ENCODE measurements at places on chromosomes 4 and X. TPM values are rescaled to one million over a fixed set of nuclear protein-coding genes. Genes with fewer than 3 reads are reported as not detected.
A peak's percentile ranks its signal among the peaks of the same experiment; 100 is the strongest.

The USP26 gene
- not detected for total RNA-seq

DNA sequence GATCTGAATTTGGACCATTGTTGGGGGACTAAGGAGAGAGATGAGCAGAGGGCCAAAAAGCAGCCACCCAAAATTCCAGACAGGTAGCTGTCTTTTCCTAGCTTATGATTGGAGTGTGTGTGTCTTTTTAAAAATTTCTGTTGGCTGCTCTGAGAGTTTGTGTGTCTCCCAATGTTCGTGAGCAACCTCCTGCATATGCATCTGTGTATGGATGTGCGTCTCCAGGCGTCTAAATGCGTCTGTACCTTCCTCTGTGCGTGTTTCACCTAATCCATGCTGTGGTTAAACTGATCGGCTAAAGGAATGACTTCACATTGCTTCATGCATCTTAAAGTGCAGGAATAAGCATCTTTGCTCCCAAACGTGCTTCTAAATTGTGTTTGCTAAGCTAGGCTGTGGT, 65.5 kb upstream of the LAS1L start:
- DNase-seq, result no peak

- no peak for DNase-seq
These were observed 38.3 kb downstream of the ARHGEF9 start for GRCh38 chrX:63746715-63747114.

DNA sequence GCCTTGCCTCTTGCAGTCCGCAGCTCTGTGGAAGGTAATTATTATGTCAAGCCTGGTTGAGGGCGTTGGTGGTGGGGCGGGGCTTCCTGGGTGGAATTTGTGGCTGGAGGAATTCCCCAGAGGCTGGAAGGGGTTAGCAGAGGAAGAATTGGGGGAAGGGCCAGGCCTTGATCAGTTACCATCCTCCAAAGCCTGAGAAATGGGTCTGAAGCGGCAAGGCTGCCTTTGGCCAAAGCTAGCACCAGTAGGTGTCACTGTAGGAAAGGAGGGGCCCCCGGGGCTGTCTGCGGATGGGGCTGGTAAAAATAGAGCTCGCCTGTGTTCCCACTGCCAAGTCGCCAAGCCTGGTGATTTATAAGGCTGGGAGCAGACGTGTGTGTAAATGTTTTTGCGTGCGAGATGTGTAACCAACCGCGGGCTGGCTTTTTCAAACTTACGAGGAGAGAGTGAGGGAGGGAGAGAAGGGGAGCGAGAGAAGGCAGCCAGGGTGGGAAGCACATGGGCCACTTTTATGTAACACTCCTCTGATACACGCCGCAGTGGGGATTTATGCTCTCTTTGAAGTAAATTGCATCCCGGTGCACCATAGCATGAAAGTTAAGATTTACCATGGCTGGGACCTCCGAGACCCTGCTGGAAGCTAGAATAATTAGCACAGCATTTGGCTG, 367.0 kb downstream of the BCOR start:
- DNase-seq, result no peak

DNA sequence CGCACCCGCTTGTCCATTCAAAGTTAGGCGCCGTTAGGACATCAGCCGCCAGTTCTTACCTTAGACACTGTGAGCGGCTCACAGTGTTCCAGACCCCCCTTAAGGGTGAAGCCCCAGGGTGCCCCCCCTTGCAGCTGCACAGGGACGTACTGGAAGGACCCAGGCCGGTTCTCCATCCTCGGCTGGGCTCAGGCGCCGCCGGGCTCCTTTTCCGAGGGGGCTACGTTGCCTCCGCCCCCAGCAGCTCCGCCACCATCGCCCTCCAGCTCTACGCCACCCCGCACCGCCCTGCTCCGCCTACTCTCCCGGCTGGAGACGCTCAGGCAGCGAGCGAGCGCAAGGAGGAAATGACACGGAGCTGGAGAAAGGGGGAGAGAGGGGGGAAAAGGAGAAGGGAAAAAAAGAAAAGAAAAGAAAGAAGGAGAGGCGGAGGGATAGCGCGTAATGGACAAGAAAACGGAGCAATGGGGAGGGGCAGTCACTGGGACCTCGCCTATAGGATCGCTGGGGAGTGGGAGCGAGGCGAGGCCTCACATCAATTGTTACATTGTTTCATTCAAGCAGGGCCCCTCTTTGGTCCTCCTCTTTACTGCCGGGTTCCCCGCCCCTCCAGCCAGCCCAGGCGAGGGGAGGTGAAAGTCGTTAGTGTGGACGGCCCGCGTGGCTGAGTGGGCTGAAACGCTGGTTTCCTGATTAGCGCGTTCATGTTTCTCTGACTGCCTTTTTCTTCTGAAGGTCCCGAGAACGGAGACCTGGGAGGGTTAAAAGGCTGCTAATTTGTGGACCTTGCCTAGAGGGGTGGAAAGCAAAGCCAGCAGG, at the start of gene SHROOM4:
SHROOM4 (minus strand) TSS at position 352 of the 819 bp plus-strand sequence; CDS start at position 176, 176 bp downstream.
- DNase-seq, result peak; percentile 64

GRCh38 chrX:16797358-16797757, 11.1 kb downstream of the TXLNG start:
- DNase-seq, result no peak

GRCh38 chr4:97984545-97985131, 158.6 kb downstream of the STPG2 start:
- no peak for DNase-seq

- DNase-seq, result no peak
These were observed 45.0 kb downstream of the TET2 start for GRCh38 chr4:105191621-105192210.

- no peak for DNase-seq
These were observed 263.8 kb downstream of the PRDM5 start for GRCh38 chr4:120658772-120659171.

DNA sequence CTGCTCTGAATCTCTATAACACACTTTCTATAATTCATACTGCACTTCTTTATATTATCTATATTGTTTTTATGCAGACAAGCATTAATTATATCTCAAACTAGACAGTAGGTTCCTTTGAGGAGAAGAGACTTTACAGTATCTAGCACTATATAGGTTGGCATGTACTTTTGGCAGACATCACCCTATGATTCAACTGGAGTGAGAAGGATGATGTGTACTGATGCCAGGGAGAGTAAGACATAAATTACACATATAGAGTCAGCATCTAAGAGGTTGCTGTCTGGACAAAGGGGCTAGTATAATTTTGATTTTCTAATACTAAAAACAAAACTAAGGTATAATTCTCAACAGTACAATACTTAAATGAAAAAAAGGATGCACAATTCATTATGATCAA, 5.1 kb upstream of the RBM41 start:
- no peak for DNase-seq

Measured in mesothelial cell of epicardium (in vitro differentiated cells).